ENCODE measurements at places on chromosomes 2 and 18.
A peak's percentile ranks its signal among the peaks of the same experiment; 100 is the strongest.

- no peak for DNase-seq
Observed at GRCh38 chr2:58186501-58186900, 54.6 kb downstream of the FANCL start.

GRCh38 chr2:160490733-160491685 lies 2.6 kb downstream of the RBMS1 start:
- no peak for DNase-seq

DNA sequence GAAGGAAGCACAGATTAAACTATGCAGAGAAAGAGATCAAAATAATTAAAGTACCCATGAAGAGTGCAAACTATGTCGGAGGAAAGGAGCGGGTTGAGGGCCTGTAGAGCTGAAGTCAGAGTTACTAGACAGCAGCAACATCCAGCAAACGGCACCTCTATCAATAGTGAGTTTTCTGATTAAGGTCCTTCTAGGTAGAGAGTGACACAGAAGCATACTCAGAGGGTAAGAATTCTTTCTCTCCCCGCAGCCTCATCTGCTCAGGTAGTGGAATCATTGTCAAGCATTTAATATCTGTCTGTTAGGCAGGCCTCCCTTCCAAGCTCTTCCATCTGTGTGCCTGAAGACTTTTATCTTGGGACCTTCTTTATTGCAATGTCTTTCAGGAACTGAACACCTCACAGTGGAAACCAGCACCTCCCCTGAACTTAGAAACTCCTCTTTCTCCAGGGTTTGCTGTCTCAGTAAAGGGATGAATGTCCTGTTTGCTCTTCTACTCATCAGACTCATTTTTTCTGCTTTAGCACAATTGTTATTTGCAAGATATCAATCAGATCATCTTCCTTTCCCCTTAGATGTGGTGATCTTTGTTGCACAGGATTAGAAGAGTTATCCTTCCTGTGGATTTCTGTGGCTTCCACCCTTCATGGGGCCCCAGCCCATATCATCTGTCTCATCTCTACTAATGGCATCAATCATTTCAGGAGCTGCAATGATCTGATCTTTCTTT lies 28.8 kb downstream of the SP140 start:
- no peak for DNase-seq

DNA sequence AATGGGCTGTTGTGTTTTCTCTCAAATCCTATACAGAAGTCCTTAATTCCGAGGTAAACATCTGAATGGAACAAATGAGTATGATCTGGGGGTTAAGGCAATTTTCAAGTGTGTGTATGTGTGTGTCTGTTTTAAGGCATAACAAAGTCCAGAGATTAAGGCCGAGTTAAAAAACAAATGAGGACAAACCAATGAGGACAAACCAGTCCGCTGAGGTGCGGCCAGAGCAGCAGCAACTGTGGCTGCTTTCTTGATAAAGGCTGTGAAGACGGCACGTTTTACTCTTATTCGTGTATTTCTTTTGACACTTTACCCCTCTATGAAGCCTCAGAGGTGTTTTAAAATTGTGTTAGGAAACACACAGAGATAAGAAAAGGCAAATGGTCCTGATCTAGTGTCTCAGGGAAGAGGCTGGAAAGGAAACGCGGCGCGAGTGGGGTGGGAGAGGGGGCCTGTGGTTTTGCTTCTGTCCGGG lies 495 bp upstream of the GULP1 start:
- DNase-seq = no peak

DNA sequence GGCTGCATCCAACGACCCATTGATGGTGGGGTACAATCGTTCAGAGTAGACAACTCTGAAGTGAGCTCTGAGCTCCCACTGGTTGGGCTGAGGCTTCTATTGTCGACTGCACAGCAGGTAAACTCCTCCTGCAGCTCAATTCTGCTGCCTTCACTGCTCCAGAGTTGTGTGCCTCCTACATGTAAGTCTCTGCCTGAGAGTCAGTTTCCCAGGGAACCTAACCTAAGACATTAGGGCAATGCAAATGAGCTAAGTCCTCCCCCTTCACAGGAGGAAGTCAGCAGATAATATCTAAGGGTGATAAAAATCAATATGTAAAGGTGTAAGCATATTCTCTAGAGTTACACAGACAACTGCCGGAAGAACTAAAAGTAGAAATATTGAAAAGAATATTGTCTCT lies 22.5 kb upstream of the ACYP2 start:
- no peak for DNase-seq

DNA sequence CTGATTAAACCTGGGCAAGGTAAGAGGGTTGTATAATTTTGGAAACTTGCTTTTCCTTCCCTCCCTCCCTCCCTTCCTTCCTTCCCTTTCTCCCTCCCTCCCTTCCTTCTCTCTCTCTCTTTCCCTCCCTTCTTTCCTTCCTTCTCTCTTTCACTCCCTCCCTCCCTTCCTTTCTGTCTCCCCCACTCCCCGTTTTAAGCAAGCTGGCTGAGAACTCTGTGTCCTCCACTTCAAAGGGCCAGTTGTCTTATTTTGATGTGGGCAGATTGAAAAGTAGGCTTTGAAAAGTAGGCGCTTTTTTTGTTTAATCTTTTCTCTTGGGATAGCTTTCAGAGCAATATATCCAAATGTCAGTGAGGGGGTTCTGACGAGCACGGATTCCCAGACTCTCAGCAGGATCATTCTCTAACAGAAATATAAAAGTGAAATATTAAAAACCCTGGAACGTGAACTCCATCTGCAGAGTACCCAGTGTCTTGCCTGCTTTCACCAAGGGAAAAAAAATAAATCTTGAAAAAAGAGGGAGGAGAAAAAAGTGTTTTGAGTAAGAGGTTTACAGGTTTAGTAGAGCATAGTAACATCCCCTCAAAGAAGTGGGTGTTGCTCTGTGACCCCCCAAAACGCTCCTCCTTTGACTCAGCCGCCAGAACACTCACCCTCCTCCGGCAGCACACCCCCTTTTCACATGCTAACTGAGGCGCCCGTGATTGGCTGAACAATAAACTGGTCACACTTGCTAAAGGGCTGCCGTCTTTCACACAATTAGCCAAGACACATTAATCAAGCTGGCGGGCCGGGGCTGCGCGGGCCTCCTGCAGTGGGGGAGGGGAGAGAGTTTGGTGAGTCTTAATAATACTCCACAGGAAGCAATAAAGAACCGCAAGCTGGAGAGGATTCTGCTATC lies 52.2 kb downstream of the CDK15 start:
- no peak for DNase-seq

DNA sequence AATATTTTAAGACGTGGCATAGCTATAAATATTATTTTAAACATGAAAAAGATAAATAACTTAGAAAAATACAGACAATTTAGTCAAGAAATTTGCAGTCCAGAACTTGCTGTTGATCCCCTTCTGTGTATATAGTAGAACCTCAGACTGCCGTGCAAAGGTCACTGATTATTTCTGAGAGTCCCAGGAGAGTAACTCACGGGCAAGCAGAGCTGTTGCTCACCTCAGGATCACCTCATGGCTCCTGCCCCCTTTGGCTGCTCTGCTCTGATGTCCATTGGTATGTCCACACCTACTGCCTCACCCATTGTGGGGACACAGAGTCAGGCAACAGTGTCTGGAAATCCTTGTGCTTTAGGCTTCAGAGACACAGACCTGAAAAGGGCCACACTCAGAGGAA lies 392.9 kb upstream of the CELF4 start:
- DNase-seq = no peak

DNA sequence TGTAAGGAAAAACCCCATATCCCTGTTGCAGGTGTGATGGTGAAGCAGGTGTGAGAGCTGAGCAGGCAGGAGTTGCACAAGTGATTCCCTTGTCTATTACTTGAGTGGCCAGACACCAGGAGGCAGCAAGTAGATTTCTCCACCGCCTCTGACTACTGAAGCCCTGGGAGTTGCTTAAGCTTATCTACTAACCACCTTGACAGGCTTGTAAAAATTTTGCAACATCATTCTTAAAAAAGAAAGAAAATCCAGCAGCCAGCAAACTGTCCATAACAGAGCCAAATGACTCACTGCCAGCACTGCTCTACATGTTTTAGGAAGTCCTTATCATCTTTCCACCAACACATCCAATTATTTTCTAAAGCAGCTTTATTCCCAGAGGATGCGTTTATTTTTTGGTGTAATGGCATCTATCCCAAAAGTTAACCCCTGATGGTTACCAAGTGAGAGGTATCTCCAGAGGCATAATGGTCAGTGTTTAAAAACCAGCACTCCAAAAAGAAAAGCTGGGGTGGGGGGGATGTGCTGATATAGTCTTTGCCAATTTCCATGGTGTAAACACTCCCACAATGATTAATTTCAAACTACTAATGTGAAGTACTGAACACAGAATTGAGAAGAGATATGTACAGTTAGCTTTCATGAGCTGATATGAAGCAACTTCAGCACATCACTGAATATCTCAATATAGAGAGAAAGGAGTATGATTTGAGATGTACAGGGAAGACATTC lies 16.3 kb upstream of the GPR39 start:
- DNase-seq = no peak

DNA sequence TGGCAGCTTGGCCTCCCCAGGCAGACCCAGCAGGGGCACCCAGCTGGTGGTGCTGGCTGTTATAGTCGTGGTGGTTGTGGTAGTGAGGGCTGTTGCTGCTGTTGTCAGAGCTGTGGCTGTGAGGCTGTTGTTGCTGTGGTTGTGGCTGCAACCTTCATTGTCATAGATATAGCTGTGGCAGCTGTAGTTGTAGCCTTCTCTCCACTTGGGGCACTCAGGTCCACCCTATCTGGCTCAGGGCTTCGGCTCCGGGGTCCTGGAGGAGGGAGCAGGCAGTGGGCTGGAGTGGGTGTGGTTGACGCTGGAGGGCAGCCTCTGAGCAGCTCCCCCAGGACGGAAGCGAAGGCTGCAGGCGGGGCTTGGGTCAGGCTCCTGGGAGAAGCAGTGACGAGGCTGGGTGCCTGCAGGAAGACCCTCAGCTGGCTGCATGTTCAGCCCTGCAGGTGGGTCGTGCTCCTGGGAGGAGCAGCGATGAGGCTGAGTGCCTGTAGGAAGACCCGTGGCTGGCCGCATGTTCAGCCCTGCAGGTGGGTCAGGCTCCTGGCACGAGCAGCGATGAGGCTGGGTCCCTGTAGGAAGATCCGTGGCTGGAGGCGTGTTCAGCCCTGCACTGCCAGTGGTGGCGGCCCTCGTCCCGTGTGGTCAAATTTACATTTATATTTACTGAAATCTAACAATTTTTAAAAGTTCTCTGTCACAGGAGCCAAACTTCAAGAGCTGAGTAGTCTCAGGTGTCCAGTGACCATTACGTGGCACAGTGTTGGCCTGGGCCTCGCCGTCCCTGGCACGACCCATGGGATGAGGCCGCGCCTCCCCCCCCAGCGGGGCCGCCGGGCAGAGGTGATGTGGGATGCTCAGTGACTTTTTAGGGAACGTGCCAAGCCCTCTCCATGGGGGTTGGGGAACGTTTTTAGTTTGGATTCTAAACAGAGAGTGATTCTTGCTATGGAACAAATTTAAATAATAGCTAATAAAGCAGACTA lies 79.2 kb upstream of the PXDN start:
- DNase-seq = no peak

- DNase-seq = peak; percentile 7
Observed at GRCh38 chr2:213065583-213066442, 85.6 kb downstream of the IKZF2 start.

DNA sequence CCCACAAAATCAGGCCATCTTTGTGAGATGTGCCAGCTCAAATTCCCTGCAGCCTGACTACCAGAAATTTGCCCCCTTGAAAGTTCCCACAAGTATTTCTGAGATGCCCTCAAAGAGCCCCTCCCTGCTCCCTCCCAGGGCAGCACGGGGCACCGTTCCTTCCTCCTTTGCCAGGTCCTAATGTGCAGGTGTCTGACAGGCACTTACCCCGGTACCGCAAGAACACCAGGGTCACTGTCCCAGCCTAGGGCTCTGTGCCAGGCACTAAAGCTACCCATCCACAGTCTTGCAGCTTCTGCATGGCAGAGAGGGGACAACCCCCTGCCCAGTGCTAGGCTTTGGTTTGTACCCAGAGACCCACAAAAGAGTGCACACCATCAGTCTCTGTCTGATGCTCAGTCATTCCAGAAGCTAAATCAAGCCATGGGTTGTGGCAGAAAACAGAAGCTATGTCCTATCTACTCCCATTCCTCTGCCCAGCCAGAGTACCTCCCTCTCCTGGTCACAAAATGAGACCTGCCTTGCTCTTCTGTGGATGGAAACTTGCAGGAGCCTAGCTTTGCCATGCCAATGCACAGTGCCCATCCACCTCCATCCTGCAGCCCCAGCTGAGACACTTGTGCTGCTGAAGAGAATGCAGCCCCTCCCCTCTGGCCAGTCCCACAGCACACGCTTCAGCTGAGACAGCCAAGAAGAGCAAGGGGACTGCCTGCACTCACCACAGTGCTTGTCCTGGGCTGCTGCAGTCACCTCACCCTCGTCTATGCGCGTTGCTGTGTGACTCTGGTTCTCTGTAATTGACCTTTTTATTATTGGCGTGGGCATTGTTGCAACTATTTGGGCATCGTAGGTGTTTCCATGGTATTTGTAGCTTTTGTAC lies 48.7 kb downstream of the INPP5D start:
- no peak for DNase-seq

GRCh38 chr2:138485019-138485418 lies 16.6 kb upstream of the SPOPL start:
- DNase-seq = no peak

DNA sequence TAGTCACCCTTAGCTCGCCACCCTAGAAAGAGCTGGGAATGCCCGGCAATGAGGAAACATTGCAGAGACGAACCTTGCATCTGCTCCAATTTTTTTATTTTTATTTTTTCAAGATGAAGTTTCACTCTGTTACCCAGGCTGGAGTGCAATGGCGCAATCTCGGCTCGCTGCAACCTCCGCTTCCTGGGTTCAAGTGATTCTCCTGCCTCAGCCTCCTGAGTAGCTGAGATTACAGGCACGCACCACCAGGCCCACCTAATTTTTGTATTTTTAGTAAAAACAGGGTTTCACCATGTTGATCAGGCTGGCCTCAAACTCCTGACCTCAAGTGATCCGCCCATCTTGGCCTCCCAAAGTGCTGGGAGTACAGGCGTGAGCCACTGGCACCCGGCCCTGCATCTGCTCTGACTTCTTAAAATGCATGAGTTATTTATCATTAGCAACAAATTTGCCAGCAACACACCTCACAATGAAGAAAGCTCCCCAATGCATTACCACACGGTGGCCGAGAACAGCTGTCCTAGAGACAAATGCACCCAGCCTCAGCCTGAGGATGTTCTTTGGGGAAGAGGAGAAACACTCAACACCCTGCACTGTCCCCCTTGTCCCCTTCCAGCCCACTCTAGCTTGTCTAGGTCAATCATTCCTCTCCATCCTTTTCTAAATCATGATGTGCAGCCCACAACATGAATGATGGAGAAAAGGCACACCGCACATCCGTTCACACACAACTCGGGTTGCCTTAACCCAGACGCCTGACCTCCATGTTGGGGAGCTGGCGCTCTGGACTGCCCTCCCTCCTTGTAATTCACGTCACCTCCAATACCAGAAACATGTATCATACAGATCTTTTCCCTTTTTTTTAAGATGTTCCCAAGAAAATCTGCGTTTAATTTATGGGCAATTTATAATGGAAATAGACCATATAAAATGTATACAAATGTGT lies 46.9 kb downstream of the TTC32 start:
- DNase-seq = no peak

- no peak for DNase-seq
Observed at GRCh38 chr18:10487154-10487553, 32.7 kb downstream of the APCDD1 start.

GRCh38 chr2:197708331-197708730 lies 3.2 kb downstream of the MARS2 start:
- DNase-seq = no peak

- no peak for DNase-seq
Observed at GRCh38 chr2:236044191-236044590, 124.0 kb downstream of the GBX2 start.
